ENCODE measurements at places on chromosomes 2 and 18. TPM values are rescaled to one million over a fixed set of nuclear protein-coding genes. Genes with fewer than 3 reads are reported as not detected.

SPDYA gene
- total RNA-seq = 1.0 TPM

TMEM198 gene
- 2.1 TPM for total RNA-seq

CPLX4 gene
- total RNA-seq = not detected

VWC2L gene
- 0.52 TPM for total RNA-seq

CKAP2L gene
- 1.0 TPM for total RNA-seq

LPIN1 gene
- total RNA-seq = 18.8 TPM

MC2R gene
- total RNA-seq = not detected

MTCL1 gene
- total RNA-seq = 12.5 TPM

CTLA4 gene
- total RNA-seq = not detected

FBXO48 gene
- total RNA-seq = under 0.01 TPM

PPIG gene
- total RNA-seq = 25.6 TPM

PTRHD1 gene
- total RNA-seq = 59.0 TPM

HRH4 gene
- total RNA-seq = not detected

SCTR gene
- total RNA-seq = not detected

YES1 gene
- 40.7 TPM for total RNA-seq

LTBP1 gene
- 78.8 TPM for total RNA-seq

COL5A2 gene
- total RNA-seq = 404 TPM

ARHGAP25 gene
- total RNA-seq = 4.7 TPM

ORC4 gene
- total RNA-seq = 32.4 TPM

AFF3 gene
- 8.4 TPM for total RNA-seq

KCNK3 gene
- total RNA-seq = 0.52 TPM

CDH19 gene
- 3.1 TPM for total RNA-seq

RDH14 gene
- total RNA-seq = 23.0 TPM

IL37 gene
- total RNA-seq = not detected

GCG gene
- 5.2 TPM for total RNA-seq

CROCC2 gene
- total RNA-seq = under 0.01 TPM

GPR55 gene
- total RNA-seq = not detected

RTN4 gene
- 414 TPM for total RNA-seq

KCNG2 gene
- total RNA-seq = 0.52 TPM

CYP27C1 gene
- 2.6 TPM for total RNA-seq

STPG4 gene
- total RNA-seq = not detected

TMEM37 gene
- total RNA-seq = 2.1 TPM

UGT1A7 gene
- total RNA-seq = not detected

SP9 gene
- total RNA-seq = not detected

AMER3 gene
- total RNA-seq = not detected

LAMA1 gene
- 4.2 TPM for total RNA-seq

GDF7 gene
- 0.52 TPM for total RNA-seq

CDK5R2 gene
- total RNA-seq = not detected

SPP2 gene
- not detected for total RNA-seq

ATG16L1 gene
- 18.3 TPM for total RNA-seq

SLC14A1 gene
- total RNA-seq = 14.6 TPM

EN1 gene
- total RNA-seq = 4.2 TPM

STARD6 gene
- not detected for total RNA-seq

CD8B2 gene
- under 0.01 TPM for total RNA-seq

FHOD3 gene
- total RNA-seq = 15.7 TPM

IGFBP5 gene
- 260 TPM for total RNA-seq

LPIN2 gene
- 11.0 TPM for total RNA-seq

Measured in skeletal muscle tissue (tissue), 5 donors.